T-cell (primary cell): ENCODE measurements at places on chromosomes 16 and 17.
A peak's percentile ranks its signal among the peaks of the same experiment; 100 is the strongest.

DNA sequence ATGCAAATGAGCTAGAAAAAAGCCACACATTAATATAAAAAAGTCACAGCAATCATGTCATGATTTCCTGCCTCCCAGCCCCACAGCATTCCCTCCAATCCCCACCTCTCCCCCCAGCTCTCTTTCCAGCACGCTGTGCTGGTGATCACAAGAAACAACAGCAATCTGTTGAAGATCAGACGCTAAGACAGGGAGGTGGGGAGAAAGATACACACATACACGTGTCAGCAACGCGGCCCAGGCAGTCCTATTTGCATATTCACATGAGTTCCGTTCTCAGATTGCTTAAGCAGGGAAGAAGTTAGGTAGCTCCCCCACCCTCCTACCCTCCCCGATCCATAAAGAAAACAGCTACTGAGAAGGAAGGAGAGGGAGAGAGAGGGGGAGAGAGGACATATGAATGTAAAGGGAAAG, 405.5 kb upstream of the PSMD7 start:
- DNase-seq = peak; percentile 1

DNA sequence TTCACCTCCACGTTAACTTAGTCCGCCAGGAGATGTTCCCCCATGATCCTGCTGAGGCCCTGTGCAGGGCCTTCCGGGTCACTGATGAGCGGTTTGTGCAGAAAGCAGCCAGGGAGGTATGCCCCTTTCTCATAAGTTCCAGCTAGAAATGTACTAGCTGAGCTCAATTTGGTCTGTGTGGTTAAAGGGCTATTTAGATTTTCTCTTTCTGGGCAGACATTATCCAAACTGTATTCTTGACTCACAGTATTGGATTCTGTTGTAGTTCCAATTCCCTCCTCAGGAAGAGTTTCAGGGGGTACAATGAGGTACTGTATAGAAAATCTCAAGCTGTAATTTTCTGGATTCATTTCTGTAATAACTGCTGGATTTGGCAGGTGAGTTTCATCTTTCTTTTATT, 137.1 kb downstream of the TRIM37 start:
- DNase-seq = no peak

DNA sequence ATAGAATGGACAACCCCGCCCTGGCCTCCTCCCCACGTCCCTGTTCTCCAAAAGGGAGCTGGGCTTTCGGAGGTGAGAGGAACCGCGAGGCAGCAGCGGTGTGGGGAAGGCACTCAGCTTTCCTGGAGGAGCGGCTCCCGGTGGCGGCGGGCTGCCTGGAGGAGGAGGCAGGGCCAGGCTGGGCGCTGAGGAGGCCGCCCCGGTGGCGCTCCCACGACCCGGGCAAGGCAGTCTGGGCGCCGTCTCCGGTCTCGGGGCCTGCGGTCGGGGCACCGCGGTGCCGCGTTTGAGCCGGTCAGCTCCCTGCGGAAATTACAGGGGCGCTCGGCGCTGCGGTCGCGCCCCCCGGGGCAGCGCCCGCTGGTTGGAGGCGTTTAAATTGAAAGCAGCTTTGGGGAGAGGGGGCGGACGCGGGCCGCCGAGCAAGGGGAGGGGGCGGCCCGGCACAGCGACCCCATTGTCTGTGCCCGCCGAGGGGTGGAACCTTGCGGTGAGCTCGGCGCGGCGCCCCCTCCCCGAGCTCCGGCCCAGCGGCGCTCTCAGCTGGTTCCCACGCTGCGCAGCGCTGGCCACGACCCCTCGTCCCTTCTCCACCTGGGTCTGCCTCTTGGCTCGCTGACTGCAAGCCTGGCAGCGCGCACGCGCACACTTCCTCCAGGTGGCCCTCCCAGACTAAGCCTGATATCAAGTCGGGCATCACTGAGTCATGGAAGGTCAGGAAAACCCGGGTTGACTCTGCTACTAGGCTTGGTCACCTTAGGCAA, 58.7 kb upstream of the DLX4 start:
- DNase-seq = no peak

DNA sequence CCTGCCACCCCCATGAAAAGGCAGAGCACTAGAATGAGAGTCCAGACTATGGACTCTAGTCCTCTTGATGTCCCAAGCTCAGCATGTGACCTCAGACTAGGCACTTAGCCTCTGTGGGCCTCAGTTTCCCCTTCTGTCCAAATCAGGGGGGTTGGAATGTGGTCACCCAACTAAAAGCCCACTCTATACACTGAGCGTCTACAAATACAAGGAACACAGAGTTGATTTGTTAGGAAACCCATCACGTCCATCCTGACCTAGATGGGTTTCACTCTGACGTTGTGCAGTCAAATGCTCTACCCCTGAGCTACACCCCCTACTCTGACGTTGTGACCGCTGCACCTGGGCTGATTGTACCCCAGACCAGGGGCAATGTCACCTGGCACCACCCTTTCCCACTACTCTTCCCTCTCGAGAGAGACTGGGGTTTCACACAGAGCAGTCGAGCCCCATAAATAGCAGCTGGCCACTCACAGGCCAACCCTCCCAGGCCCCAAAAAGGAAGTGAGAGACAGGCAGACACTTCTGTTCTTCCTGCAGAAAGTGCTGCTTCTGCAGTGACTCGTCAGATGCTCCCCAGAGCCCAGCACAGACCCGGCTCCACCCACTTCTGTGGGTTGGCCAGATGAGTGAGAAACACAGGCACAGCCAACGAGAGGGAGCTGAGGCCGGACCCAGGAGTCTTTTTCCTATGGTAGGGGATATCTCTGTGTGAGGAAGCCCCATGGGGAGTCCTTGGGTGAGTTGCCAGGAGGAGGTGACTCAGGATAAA, 16.1 kb upstream of the TNFRSF13B start:
- peak; percentile 62 for DNase-seq

- DNase-seq = no peak
These were observed 8.4 kb upstream of the PLK1 start for GRCh38 chr16:23670137-23670776.
